ENCODE measurements at places on chromosomes 7 and 10. TPM values are rescaled to one million over a fixed set of nuclear protein-coding genes. Genes with fewer than 3 reads are reported as not detected.

GRCh38 chr7:141562036-141562435 is 10.8 kb downstream of the AGK start:
- no peak overlapping the region for H3K27ac ChIP-seq
- peaks cover 30% of the 10 kb centered on the region for H3K4me1 ChIP-seq
- H3K27me3 ChIP-seq = no peaks in the 10 kb centered on the region
- no peak overlapping the region for H3K4me3 ChIP-seq
- DNase-seq = no peak
- H3K36me3 ChIP-seq = peaks cover 25% of the 10 kb centered on the region

DNA sequence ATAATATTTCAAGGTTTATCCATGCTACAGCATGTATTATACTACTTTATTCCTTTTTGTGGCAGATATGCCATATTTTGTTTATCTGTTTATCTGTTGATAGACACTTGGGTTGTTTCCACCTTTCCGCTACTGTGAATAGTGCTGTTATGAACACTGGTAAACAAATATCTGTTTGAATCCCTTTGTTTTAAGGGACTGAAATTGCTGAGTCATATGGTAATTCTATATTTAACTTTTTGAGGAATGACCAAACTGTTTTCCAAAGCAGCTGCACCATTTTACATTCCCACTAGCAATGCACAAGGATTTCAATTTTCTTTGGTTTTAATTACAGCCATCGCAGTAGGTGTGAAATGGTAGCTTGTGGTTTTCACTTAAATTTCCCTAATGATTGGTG is 3.4 kb downstream of the C10orf53 start:
- H3K4me3 ChIP-seq = no peak overlapping the region
- no peaks in the 10 kb centered on the region for H3K36me3 ChIP-seq
- peaks cover 11% of the 10 kb centered on the region for H3K27me3 ChIP-seq
- H3K27ac ChIP-seq = no peak overlapping the region
- H3K4me1 ChIP-seq = peaks cover 7% of the 10 kb centered on the region
- no peak for DNase-seq

DNA sequence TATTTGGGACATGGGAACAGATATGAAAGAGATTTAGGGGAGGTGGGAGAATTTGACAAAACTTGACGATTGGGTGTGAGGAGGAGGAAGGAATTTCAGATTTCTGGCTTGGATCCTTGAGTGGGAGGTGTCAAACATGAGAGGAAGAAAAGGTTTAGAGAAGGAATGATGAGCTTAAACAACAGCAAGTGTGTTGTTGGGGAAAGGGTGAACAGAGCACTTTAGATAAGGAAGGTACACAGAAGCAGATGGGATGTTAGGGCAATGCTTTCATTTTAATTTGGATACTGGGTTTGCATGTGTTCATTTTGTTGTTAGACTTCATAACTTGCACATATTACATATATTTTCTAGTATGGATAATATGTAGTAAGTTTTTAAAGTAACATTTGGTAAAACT is 23.2 kb downstream of the REEP3 start:
- H3K27me3 ChIP-seq = no peaks in the 10 kb centered on the region

DNA sequence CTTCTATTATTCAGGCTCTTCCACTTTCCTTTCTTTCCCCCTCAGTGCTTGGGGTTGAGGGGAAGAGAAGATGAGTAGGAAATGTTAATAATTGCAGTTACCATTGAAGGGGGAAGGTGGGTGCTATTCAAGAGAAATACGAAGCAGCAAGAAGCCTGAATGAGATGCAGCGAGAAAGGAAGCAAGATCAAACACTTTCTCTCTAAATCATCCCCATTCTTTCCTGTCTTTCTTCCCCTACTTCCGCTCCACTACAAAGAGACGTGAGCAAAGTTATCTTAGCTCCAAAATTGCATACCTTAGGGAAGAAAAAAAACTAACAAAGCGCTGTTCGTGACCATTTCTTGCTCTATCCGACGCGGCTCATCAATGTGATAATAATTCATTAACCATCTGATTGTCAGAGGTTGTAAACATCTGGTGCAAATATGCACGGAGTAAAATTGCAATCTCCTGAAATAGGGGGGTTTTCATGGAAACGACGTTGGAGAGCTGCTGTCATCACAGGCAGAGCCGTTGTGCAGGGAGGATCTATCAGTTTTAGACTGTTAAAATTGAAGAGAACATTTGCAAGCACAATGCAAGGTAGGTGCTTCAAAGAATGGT is 15.2 kb upstream of the PARD3 start:
- no peaks in the 10 kb centered on the region for H3K4me1 ChIP-seq
- no peaks in the 10 kb centered on the region for H3K36me3 ChIP-seq
- DNase-seq = no peak
- no peaks in the 10 kb centered on the region for H3K27me3 ChIP-seq
- no peak overlapping the region for H3K27ac ChIP-seq

- DNase-seq = no peak
- no peaks in the 10 kb centered on the region for H3K36me3 ChIP-seq
- H3K27me3 ChIP-seq = no peaks in the 10 kb centered on the region
- no peak overlapping the region for H3K27ac ChIP-seq
- no peak overlapping the region for H3K4me3 ChIP-seq
These were observed 21.5 kb downstream of the SFMBT2 start for GRCh38 chr10:7389346-7389745.

GRCh38 chr10:59585046-59585700 is 124.5 kb downstream of the SLC16A9 start:
- H3K36me3 ChIP-seq = no peaks in the 10 kb centered on the region
- H3K4me3 ChIP-seq = no peak overlapping the region
- DNase-seq = no peak
- no peaks in the 10 kb centered on the region for H3K27me3 ChIP-seq

DNA sequence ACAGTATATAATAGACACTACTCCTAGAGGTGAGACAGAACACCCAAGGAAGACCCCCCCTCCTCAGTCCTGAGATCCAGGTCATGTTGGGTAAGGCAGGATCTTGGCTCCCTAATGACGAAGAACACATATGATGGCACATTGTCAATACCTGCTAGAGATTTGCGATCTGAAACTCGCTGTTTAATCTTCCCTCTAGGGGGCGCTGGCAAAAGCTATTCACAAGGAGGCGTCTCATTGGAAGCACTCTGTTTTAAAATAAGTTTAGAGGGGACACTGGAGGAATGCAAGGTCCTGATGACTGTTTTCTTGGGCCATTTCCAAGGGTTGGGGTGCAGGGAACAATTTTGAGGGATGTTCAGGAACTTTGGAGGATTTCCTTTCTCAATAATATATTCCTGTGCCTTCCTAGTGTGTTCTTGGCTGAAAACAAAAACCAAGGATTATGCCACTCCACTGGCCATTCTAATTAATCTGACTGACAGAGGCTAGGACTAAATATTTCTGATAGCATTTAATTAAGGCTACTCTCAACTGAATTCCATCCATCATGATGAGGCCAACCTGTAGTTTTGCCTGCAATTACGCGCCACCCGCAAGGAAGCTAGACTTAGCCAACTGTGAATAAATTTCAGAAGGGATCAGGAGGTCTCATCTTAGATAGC is 1013.8 kb upstream of the MBL2 start:
- H3K27ac ChIP-seq = no peak overlapping the region
- no peak for DNase-seq
- H3K4me1 ChIP-seq = no peaks in the 10 kb centered on the region

DNA sequence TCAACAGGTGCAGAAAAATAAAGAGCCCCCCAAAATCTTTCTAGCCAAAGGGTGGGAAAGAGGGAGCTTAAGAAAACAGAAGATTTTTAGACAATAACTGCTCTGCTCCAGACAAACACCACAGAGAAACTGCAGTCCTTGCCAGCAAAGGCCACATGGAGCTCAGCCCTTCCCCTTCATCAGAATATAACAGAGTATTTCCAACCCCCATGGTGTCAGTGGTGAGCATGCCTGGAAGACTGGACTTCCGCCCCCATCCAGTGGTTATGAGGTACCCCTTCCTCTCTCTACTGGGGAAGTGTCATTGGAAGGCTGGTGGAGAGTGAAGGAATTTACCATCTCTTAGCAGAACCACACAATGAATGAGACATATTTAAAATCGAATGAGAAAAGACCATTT is 1007.3 kb upstream of the CELF2 start:
- H3K4me1 ChIP-seq = no peaks in the 10 kb centered on the region
- no peak overlapping the region for H3K27ac ChIP-seq
- H3K36me3 ChIP-seq = no peaks in the 10 kb centered on the region
- DNase-seq = no peak
- H3K4me3 ChIP-seq = no peak overlapping the region

GRCh38 chr7:136023134-136023869 is 46.1 kb upstream of the MTPN start:
- no peak overlapping the region for H3K27ac ChIP-seq
- no peaks in the 10 kb centered on the region for H3K27me3 ChIP-seq
- no peaks in the 10 kb centered on the region for H3K36me3 ChIP-seq

- H3K4me3 ChIP-seq = no peak overlapping the region
- no peaks in the 10 kb centered on the region for H3K36me3 ChIP-seq
- no peak overlapping the region for H3K27ac ChIP-seq
These were observed 166.5 kb downstream of the PPP1R3A start for GRCh38 chr7:113752289-113752688.

- H3K4me3 ChIP-seq = peak within 1 kb of the TSS; percentile 61
- H3K27ac ChIP-seq = peak within 1 kb of the TSS; percentile 58
- peak; percentile 84 for DNase-seq
These were observed at the start of gene DNAAF5 for GRCh38 chr7:726084-726853. Gene DNAAF5, plus strand, starts transcription at chr7:726699. Its CDS starts 22 bp downstream, at chr7:726721.

DNA sequence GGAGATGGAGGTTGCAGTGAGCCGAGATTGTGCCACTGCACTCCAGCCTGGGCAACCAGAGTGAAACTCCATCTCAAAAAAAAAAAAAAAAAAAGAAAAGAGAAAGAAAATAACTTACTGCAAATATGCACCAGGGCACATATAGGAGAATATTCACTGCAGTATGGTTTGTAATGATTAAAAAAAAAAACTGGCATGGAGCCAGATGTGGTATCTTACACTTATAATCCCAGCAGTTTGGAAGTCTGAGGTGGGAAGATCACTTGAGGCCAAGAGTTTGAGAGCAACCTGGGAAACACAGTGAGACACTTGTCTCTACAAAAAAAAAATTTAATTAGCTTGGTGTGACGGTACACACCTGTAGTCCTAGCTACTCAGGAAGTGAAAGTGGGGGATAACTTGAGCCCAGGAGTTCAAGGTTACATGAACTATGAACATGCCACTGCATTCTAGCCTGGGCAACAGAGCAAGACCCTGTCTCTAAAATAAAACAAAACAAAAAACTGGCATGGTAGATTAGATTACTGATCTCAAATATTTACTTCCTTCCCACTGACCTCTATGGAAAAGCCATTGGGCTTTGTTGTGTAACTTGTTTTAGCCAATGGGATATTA is 85.6 kb downstream of the MICU1 start:
- no peak overlapping the region for H3K4me3 ChIP-seq
- no peaks in the 10 kb centered on the region for H3K4me1 ChIP-seq
- H3K36me3 ChIP-seq = peaks cover 3% of the 10 kb centered on the region
- no peaks in the 10 kb centered on the region for H3K27me3 ChIP-seq
- DNase-seq = no peak

DNA sequence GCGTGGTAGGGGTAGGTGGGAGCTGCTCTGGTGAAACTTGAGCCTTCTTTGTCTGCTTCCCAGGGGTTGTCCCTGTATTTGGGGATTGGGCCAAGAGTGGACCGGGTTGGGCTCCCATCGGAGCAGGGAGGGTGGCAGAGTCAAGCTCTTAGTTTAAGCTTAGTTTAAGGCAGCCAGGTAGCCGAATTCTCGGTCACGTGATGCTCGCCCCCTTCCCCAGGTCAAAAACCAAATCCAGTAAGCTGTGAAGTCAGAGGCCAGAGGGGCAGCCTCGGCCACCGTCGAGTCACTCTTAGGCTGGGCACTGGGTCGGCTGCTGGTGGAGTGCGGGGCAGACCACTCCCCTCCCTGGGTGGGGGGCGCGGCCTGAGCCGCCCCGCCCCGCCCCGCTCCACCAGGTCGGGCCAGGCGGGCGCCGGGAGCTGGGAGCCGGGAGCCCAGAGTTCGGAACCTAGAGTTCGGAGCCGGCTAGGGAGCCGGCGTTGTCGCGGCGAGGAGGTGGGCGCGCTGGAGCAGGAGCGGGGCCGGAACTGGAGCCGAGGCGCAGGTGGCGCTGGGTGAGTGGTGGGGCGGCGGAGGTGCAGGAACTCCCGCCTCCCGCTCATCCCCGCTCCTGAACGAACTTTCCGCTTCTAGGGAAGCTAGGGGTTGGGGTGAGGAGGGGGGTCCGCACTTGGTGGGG is 2.8 kb upstream of the LZTS2 start:
- peak; percentile 24 for DNase-seq
- peaks cover 35% of the 10 kb centered on the region for H3K4me1 ChIP-seq
- no peaks in the 10 kb centered on the region for H3K36me3 ChIP-seq
- H3K27ac ChIP-seq = peak overlapping the region; percentile 77

GRCh38 chr7:106279425-106280197 is 5.2 kb downstream of the NAMPT start:
- peaks cover 4% of the 10 kb centered on the region for H3K36me3 ChIP-seq
- H3K27ac ChIP-seq = no peak overlapping the region
- H3K4me1 ChIP-seq = peaks cover 4% of the 10 kb centered on the region
- DNase-seq = no peak
- H3K27me3 ChIP-seq = no peaks in the 10 kb centered on the region

- H3K4me1 ChIP-seq = peaks cover 23% of the 10 kb centered on the region
- H3K27ac ChIP-seq = no peak overlapping the region
These were observed 3.1 kb upstream of the CHST15 start for GRCh38 chr10:124096494-124096893.

GRCh38 chr7:121639705-121640104 is 233.3 kb upstream of the PTPRZ1 start:
- no peak for DNase-seq
- H3K36me3 ChIP-seq = no peaks in the 10 kb centered on the region
- H3K27ac ChIP-seq = no peak overlapping the region
- no peaks in the 10 kb centered on the region for H3K27me3 ChIP-seq

- H3K27me3 ChIP-seq = no peaks in the 10 kb centered on the region
- no peaks in the 10 kb centered on the region for H3K4me1 ChIP-seq
- H3K27ac ChIP-seq = no peak overlapping the region
- no peak overlapping the region for H3K4me3 ChIP-seq
- no peak for DNase-seq
These were observed 44.3 kb downstream of the SMURF1 start for GRCh38 chr7:99099499-99100077.

GRCh38 chr10:76970711-76971519 is 666.7 kb downstream of the KCNMA1 start:
- DNase-seq = no peak
- H3K27ac ChIP-seq = no peak overlapping the region
- no peaks in the 10 kb centered on the region for H3K27me3 ChIP-seq
- no peak overlapping the region for H3K4me3 ChIP-seq
- H3K36me3 ChIP-seq = no peaks in the 10 kb centered on the region

- no peaks in the 10 kb centered on the region for H3K4me1 ChIP-seq
- no peaks in the 10 kb centered on the region for H3K27me3 ChIP-seq
- no peak overlapping the region for H3K4me3 ChIP-seq
- H3K36me3 ChIP-seq = no peaks in the 10 kb centered on the region
- no peak for DNase-seq
- no peak overlapping the region for H3K27ac ChIP-seq
These were observed 32.5 kb upstream of the TRUB1 start for GRCh38 chr10:114905450-114905849.

GRCh38 chr7:14271441-14271840 is 282.0 kb upstream of the ETV1 start:
- H3K4me3 ChIP-seq = no peak overlapping the region
- H3K27me3 ChIP-seq = no peaks in the 10 kb centered on the region
- no peak for DNase-seq

GRCh38 chr7:24444666-24445440 is 128.4 kb upstream of the PALS2 start:
- H3K27me3 ChIP-seq = no peaks in the 10 kb centered on the region
- no peak overlapping the region for H3K4me3 ChIP-seq
- no peak overlapping the region for H3K27ac ChIP-seq
- DNase-seq = no peak

The ANKRD7 gene
- not detected for total RNA-seq

The LRRD1 gene
- not detected for total RNA-seq

The TMEM176B gene
- not detected for total RNA-seq

The ZC3HAV1L gene
- 2.3 TPM for total RNA-seq

The AEBP1 gene
- total RNA-seq = 3.3 TPM

The LRRTM3 gene
- total RNA-seq = not detected
